Stomach (tissue), 19 donors: ENCODE measurements at places on chromosomes 6 and 20. TPM values are rescaled to one million over a fixed set of nuclear protein-coding genes. Genes with fewer than 3 reads are reported as not detected.

DNA sequence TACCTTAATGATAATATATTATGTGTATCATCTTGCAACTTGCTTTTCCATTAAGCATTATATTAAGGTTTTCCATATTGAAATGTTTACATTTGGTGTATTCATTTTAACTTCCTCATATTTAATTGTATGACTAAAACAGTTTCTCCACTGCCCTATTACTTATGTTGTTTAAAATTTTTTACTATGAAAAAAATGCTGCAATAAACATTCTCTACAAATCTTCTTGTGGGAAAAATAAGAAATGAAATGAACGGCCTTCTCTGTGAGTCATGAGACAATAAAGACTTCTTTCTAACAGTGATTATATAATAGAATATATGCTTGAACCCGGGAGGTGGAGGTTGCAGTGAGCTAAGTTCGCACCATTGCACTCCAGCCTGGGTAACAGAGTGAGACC, 25.5 kb downstream of the FASTKD5 start:
- no peak for DNase-seq

- DNase-seq = peak; percentile 70
These were observed 158.1 kb upstream of the ZNF184 start for GRCh38 chr6:27630727-27631608.

DNA sequence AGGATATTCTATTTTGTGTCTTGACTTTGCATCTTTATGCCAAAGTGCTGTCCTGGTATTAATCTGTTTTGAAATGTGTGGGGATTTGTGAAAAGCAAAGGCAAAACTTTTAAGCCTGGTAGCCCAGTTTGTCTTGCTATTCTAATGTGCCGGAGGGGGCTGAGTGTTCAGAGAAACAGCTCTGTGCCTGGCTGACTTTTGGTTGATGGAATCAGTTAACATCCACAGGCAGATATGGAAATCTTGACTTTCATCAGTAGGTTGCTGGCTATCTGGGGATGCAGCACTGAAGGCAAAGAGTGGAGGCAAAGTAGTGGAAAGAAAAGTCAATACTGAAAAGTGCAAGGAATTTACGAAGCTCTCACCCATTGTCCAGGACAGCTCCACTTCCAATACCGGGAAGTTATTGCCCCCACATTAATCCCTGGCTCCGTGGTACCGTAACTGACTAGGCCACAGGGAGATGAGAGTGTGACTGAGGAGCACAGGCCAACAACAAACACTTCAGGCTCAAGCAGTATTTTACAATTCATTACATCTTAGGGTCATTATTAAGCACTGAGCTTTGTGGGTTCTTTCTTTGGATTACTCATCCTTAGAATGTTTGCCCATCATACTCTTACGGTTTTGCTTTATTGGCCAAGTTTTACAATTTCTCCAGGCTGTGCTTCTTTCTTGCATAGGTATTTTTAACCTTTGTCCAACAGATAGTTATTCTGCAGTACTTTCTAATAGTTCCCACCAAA, 164.6 kb downstream of the MTFR2 start:
- no peak for DNase-seq

DNA sequence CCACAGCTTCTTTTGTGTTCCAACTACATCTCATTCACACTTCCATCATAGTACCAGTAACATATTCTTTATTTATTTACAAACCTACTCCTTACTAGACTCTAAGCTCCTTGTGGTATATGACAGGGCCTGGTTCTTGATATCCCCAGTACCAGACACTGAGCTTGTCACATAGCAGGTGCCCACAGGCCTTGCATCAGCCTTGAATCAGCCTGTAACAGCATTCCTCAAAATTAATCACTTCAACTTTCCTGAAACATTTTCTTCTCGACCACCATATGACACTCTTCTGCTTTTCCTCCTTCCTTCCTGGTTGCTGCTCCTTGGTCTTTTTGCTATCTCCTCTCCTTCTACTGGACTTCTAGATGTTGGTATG, 24.7 kb upstream of the SRPK1 start:
- DNase-seq = no peak

DNA sequence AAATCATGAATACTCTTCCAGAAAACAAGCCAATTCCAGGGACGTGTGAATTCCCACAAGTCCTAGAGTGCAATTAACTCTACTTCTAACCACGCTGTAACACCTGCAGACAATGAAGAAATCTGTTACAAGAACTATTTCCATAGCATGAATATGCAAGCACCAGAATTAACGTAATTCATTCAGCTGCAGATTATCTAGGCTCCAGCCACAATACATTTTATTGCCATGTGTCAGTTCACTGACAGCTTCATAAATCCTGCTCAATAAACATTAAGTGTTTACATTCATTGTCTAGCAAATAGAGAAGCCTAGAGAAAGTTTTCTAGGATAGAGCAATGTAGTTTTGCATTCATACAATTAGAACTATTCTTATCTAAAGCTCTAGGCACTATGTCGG, 1348.5 kb downstream of the GRIK2 start:
- no peak for DNase-seq

DNA sequence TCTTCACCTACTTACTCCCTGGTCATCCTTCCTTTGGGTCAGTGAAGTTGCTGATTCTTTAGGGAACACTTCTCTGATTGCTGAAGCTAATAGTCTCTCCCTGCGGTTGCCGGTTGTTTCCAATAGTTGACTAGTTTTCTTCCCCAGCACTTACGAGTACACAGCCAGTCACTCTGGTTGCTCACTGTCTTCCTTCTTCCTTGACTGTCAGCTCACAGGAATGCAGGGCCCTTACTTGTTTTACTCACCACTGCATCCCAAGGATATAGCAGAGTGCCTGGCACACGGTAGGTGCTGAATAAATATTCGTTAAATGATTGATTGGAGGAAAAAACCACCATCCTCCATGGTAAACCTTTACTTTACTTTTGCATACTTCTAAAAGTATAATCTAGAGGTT, 345.0 kb downstream of the QKI start:
- no peak for DNase-seq

GRCh38 chr6:77092971-77093370, 370.3 kb downstream of the HTR1B start:
- DNase-seq = no peak

DNA sequence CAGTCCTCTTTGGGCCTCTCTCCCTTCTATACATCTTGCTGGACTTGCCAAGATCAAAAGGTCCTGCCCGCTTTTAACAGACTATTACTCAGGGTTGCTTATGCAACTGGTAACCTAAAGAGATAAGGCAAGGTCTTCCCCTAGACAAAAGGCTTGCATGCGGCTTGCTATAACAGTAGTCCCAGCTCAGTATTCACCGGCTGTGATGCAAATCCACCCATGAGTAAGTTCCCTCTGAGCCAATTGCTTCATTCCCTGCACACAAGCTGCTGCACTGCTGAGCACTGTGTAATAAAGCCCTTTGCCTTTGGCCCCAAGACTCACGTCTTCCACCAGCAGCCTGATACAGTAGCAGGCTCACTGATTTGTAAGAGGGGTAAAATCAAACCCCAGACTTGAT, 363.8 kb downstream of the PRKN start:
- no peak for DNase-seq

GRCh38 chr6:45049188-45049843, 278.8 kb upstream of the RUNX2 start:
- DNase-seq = no peak

DNA sequence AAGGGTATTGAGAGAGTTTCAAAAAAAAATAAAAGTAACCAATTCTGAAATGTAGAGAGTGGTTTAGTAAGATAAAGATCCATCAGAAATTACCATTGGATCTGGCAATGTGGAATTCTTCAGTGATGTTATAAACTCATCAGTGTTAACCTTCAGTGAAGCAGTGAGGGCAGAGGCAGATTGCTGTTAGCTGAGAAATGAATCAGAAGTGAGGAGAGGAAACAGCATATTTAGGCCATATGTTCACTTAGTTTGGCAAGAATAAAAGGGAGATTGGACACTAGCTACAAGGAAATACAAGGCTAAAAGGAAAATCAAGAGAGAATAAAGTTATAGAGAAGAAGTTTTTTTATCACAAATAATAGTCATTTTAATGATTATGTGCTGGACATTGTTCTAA, 9.6 kb downstream of the KCNQ5 start:
- no peak for DNase-seq

DNA sequence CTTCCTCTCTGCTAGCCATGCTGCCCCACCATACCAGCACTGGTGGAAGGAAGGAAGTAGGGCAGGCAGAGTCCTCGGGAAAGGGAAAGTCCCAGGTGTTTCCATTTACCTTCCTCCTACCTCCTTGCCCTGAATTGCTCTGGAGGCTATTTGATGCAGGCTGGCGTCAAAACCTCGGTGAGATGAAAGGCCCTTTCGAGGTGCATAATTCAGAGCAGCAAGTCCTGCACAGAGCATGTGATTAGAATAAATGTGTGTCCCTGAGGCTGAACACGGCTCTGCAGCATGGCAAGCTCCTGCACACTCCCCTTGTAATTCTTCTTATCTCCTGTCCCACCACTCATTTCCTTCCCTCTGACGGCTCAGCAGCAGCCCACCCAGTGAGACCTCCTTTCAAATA, 98.7 kb upstream of the LRFN2 start:
- no peak for DNase-seq

- DNase-seq = peak; percentile 53
These were observed 109.5 kb upstream of the RAB32 start for GRCh38 chr6:146433881-146434731.

DNA sequence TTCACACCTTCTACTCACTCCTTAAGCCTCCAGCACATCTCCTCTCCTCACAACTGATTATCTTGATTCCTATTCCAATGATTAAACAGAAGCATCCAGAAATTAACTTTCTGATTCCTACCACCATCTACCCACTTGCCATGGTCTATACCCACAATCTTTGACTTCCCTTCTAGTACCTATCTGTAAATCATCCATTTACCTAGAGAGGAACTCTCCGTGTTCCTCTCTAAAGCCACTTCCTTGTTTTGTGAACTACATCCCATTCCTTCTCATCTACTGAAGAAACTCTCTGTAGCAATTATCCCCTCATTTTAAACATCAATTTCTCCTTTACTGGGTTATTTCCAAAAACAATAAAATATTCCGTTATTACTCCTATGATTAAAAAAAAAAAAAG, 167.3 kb downstream of the ARHGAP18 start:
- DNase-seq = no peak

DNA sequence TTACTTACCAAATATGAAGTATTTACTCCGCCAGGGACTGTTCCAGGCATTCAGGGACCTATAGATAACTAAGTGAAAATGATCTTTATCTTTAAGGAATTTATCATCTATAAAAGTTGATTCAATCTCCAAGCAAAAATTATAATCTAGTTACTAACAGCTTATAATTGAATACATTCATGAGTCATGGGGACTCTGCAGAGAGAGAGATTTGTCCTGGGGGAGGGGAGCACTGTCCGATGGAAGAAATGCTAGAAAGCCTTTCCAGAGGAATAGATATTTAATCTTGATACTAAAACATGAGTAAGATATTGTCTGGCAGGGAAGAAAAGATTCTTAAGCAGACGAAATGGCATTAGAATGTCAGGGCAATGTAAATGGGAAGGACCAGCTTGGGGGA, 139.3 kb downstream of the CD164 start:
- DNase-seq = no peak

- DNase-seq = no peak
These were observed 91.9 kb downstream of the MKKS start for GRCh38 chr20:10342152-10342551.

DNA sequence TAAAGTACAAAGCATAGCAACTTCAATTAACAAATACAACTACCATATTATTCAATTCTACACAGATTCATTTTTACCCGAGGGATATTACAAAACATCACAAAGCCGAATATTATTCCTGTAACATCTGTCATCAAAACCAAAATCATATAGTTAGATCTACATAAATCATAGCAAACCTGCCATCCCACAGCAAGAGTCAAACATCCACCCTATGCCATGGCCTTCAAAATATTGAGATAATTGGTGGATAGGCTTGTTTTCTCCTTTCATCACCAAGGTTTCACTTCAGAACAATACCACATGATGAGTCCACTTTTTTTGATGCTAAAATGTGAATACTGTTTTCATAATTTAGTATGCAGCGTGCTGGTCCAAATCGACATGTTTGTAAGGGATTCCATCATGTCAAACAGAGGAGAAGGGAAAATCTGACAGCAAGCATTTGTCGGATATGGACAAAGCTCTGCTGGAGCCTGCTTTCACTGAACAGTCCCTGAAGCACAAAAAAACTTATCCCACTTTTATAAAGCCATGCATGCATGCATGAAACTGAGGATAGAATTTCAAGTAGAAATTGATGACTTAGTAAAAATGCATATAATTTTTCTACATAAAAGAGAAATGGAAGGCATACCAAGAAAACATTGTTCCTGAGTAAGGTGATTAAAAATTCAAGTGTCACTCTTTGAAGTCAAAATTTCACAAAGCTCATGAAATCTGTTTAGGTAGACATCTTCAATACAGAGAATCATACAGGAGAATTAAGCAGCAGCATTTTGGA, 494.1 kb downstream of the HACE1 start:
- no peak for DNase-seq

- DNase-seq = no peak
These were observed 96.7 kb downstream of the FYN start for GRCh38 chr6:111776236-111777221.

DNA sequence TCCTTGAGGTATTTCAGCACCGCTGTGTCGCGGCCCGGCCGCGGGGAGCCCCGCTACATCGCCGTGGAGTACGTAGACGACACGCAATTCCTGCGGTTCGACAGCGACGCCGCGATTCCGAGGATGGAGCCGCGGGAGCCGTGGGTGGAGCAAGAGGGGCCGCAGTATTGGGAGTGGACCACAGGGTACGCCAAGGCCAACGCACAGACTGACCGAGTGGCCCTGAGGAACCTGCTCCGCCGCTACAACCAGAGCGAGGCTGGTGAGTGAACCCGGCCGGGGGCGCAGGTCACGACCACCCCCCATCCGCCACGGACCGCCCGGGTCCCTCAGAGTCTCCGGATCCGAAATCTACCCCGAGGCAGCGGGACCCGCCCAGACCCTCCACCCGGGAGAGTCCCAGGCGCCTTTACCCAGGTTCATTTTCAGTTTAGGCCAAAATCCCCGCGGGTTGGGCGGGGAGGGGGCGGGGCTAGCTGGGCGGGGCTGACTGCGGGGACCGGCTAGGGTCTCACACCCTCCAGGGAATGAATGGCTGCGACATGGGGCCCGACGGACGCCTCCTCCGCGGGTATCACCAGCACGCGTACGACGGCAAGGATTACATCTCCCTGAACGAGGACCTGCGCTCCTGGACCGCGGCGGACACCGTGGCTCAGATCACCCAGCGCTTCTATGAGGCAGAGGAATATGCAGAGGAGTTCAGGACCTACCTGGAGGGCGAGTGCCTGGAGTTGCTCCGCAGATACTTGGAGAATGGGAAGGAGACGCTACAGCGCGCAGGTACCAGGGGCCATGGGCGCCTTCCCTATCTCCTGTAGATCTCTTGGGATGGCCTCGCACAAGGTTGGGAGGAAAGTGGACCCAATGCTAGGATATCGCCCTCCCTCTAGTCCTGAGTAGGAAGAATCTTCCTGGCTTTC, 693 bp downstream of the HLA-F start:
- peak; percentile 53 for DNase-seq

- no peak for DNase-seq
These were observed 11.2 kb downstream of the MUCL3 start for GRCh38 chr6:30951907-30952469.

Gene CNKSR3
- 40.0 TPM for total RNA-seq

Gene CST5
- not detected for total RNA-seq

Gene SPINT4
- not detected for total RNA-seq

Gene LY6G5B
- not detected for total RNA-seq

Gene DEF6
- total RNA-seq = 18.0 TPM
